Spinal cord (tissue), 10 donors: ENCODE measurements at places on chromosomes 4 and X. TPM values are rescaled to one million over a fixed set of nuclear protein-coding genes. Genes with fewer than 3 reads are reported as not detected.

Gene GAK
- 41.8 TPM for total RNA-seq

Gene NUDT10
- total RNA-seq = 13.4 TPM

Gene SPANXC
- total RNA-seq = not detected

Gene FAM114A1
- 49.2 TPM for total RNA-seq

Gene NAP1L3
- 160 TPM for total RNA-seq

Gene SOD3
- 5.0 TPM for total RNA-seq

Gene FABP2
- not detected for total RNA-seq

Gene CT45A2
- not detected for total RNA-seq

Gene NXF2
- not detected for total RNA-seq

Gene EGF
- 0.72 TPM for total RNA-seq

Gene PAGE2B
- 0.33 TPM for total RNA-seq

Gene TMSB15A
- total RNA-seq = 37.7 TPM
